ENCODE measurements at places on chromosomes 2 and 18.

DNA sequence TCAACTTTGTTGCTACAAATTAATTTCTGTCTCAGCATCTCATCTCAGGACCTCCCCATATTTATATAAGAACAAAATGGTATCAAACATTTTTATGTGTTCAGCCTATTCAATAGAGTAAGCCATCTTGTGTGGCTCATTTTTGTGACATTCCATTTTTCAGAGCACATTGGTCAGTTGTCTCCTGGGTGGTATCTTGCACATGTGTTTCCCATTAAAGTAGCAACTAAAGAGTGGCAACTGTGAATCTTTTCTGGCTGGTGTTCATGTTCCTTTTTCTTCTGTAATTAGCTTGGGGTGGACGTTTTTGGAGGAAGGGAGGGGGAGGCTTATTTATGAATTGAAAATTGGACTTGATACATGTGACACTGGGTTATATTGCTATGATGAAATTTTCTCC, 45.4 kb upstream of the EFEMP1 start:
- DNase-seq: no peak

- DNase-seq: no peak
Observed at GRCh38 chr18:74501386-74501785, 5.2 kb downstream of the CNDP2 start.

DNA sequence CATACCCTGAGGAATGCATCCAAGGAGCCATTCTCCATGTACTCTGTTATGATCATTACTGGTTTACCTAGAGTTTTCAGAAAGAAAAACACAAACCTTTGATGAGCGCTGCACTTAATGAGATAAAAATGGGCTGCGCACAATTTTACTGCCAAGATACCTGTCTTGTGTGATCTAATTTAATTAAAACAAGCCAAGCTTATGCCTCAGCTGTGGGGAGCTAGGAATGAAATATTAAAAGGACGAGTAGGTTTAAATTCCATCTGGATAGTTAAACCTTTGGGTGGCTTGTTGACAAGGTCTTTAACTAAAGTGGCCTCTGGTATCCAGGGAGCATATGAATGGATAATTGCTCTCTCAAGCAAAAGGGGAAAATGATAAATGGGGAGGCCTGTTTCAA, 135.0 kb downstream of the EPHA4 start:
- no peak for DNase-seq

DNA sequence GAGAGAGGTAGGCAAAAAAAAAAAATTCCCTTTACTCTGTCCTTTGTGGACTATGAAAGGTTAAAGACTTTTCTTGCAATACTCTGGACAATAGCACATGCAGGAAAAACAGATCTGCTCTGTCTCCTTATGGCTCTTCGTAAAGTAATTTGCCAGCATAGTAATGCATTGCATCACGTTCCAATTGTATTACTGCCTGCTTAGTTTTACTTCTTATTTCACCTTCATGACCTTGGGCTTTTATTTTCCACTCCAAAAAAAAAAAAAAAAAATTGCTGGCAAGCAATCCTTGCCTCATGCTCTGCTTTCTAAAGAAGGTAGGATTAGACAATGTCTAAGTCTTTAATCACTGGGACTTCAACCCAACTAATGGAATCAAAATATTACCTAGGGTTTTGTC, 1802.7 kb downstream of the SUCLG1 start:
- DNase-seq: no peak

GRCh38 chr2:55345064-55345463, 74.6 kb downstream of the CCDC88A start:
- DNase-seq: no peak
